ENCODE measurements at places on chromosomes 3 and 15.

DNA sequence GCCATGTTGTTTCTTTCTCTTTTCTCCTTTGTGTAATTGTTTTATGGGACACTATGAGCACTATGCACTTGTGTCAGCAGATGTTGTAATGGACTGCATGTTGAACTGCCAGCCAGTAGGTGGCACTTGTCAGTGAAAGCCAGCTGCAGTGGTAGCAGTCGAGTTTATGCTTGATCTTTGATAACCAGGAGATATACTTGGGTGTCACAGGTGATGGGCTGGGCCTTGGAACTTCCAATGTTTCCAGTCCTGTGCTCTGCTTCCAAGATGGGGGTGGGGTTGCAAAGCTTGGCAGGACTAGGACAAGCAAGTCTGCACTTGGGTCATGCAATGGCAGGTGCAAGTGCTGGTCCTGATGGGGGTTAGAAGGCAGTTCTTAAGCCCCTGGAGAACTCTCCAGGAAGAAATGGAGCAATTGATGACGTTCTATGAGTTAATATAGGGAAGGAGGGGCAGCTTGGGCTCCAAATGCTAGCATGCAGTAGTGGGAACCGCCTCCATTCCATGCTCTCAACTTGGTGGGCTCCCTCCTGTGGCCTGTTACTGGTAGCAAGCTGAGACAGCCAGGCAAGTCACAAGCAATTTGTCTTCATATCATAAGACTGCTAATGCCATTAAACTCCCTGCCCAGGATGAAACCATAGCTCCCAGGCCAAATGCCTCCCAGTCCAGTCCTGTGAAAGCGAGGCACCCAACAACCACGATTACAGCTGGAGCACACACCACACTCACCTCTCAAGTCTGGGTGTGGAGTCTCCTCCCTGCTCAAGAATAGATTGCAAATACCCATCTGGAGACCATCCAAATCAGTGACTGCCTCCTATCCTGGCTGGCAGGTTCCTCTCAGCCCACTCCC is 287.2 kb downstream of the CGGBP1 start:
- DNase-seq, result no peak

- no peak for DNase-seq
Observed at GRCh38 chr15:88535100-88535499, 11.4 kb downstream of the DET1 start.

DNA sequence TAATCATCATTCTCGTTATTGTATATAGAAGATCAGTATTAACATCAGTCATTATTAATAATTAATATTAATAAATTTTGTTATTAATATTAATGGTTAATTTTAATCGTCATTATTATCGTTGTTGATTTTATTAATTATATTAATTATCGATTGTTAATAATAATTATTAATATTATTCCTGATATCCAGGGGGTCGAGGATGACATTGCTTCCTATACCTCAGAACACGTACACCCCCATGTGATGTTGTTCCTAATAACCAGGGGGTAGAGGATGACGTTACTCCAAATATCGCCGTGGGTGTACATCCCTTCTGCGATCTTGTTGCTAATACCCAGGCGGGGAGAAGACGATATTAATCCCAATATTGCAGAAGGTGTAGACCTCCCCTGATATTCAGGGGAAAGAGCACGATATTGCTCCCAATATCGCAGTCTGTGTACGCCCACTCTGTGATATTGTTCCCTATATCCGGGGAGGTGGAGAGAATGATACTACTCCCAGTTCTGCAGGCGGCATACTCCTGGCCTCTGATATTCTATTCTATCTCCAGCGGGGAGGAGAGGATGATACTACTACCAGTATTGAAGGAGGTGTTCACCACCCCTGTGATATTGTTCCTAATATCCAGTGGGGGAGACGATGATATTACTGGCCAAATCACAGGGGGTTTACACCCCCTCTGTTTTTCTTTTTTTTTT is 22.3 kb upstream of the BMF start:
- no peak for DNase-seq

DNA sequence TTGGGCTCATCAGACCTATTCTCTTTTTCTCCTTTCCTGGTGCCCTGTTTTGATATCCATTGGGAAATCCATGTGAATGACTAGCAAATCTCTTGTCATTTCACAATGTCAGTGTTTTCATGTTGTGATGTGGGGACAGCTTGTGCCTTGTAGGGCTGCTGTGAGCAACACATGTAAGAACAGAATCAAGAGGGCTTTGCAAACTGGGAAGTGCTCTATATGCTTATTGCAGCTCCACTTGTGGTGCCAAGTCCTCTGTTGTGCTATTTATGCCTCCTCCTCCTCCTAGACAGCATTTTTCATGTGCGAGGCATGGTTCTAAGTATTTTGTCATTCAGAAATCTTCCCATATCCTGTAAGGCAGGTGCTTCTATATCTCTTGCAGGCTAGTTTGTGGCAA is 56.4 kb downstream of the ZNF621 start:
- no peak for DNase-seq

DNA sequence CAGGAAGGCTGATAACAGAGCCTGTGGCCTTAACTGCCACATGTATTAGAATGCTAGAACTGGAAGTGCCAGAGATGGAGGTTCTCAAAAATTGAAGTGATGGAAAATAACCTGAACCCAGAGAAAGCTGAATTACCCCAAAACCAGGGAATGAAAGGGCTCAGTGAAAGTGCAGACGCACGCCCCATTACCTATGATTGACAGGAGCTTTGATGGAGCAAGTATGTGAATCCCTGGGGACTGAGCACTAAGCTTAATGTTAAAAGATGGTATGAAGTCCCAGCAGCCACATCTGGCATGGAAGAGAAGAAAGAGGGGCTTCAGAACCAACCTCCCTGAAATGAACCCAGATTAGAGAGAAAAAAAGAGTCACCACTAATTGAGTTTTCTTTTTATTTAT is 118.4 kb upstream of the FHIT start:
- DNase-seq, result no peak

DNA sequence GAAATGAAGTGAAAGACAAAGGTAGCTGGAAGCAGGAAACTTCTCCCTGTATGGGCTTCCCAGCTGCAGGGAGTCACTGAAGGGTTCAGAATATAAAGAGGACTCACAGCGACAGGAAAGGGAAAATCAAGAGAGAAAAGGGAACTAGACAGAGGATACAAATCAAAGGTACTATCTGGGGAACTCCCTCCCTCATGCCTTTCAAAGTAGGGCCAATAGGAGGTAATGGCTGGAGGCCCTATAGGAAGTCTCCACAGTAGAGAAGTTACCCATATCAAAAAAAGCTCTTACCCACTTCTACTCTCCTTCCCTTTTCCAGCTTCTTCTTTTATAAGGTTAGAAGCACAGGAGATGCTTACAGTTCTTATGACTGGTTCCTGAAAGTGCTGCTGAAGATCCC is 43.5 kb downstream of the FMN1 start:
- no peak for DNase-seq

DNA sequence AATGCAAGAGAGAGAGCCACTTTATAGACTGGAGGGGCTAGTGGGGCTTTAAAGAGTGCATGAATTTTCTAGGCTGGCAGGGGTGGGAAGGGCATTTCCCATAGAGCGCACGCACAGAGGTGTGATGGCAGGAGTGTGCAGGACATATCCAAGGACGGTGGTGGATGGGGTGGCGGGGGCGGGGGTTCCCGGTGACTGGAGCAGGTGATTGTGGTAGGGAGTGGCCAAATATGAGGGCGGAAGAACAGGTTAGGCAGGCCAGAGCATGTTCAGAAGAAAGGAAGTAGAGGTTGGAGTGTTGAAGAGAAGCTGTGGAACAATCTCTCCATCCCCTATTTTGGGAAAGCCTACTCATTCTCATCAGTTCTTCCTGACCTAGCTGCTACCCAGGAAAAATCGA is 18.1 kb downstream of the FAM81A start:
- DNase-seq, result no peak

- no peak for DNase-seq
Observed at GRCh38 chr15:101239724-101240136, 12.1 kb downstream of the CHSY1 start.

DNA sequence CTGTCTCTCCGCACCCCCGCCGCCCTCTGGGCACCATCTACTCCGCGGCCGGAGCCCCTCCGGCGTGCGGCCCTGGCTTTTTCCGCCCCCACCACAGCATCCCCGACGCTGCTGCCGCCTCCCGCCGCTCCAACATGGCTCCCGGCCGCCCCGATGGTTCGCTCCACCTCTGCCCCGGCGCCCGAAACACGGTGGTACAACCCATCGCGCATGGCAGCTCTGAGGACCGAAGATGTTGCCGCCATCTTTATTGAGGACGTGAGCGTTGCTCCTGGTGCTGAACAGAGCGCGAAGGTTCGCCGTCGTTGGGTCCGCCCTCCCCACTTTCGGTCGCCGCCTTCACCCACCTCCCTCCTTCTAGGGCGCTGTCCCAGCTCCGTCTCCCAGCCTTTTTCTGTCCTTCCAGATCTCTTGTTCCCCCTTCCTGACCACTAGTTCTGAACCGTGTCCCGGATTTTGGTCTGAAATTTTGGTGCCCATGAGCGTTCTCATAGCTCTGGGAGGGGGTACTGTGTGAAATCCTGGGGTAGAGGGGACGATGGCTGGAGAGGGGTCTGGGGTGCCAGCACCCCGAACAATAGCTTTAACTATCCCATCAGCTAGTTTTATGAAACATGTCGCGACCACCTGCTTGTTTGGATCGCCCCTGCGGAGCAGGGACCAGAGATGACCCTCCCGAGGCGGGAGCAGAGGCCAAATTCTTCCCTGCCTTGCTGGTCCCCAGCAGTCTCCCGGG is at the start of gene CELSR3:
Gene CELSR3, minus strand, starts transcription at position 134 of the 736 bp plus-strand sequence. CDS start 252 bp downstream, outside the sequence.
- DNase-seq, result peak; percentile 25

- DNase-seq, result no peak
Observed at GRCh38 chr3:49700453-49701128, 11.2 kb downstream of the RNF123 start.

- DNase-seq, result no peak
Observed at GRCh38 chr3:175896655-175897054, 1037.5 kb downstream of the NAALADL2 start.

GRCh38 chr3:149343951-149344350 is 10.5 kb upstream of the TM4SF18 start:
- DNase-seq, result no peak

DNA sequence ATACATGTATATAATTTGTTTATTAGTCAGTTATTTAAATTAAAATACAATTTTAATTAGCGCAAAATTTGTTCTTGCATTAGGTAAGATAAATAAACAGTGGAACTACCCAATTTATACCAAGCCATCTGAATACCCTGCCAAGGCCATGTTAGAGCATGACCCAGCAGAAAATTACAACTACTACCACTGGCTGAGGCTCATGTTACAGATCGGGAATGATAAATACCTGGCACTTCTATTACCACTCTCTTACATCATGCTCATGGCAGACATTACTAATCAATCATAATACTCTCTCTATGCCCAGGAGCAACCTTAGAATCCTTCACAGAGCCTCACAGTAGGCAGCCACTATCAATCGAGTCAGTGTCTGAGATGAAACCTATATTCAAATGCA is 21.2 kb upstream of the LMOD3 start:
- no peak for DNase-seq
